CD4-positive, alpha-beta T cell treated with Interferon gamma for 1 hour (primary cell): ENCODE measurements at places on chromosomes 1 and 21.

GRCh38 chr21:38802050-38803026, 3.4 kb upstream of the ETS2 start:
- no peak for DNase-seq

- no peak for DNase-seq
Measured at GRCh38 chr1:38525343-38526043, 334.1 kb downstream of the RRAGC start.

DNA sequence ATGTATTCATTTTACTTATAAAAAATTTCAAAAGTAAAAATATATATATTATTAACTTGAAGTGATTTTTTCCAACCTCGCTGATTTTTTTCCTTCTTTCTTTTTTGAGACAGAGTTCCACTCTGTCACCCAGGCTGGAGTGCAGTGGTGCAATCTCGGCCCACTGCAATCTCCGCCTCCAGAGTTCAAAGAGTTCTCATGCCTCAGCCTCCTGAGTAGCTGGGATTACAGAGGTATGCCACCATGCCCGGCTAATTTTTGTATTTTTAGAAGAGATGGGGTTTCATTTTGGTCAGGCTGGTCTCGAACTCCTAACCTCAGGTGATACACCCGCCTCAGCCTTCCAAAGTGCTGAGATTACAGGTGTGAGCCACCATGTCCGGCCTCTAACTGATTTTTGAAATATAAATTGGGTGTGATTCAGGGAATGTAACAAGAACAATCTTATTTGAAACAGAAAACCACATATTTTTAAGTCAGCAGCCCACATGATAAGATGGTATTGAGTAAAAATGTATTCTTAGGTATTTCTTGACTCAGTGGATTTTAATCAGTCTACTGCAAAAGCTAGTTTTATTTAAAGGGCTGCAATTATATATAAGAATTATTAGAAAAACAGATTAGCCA, 30.0 kb downstream of the ZBTB8B start:
- DNase-seq: no peak

GRCh38 chr1:203655671-203656070, 29.0 kb downstream of the ATP2B4 start:
- peak; percentile 16 for DNase-seq

DNA sequence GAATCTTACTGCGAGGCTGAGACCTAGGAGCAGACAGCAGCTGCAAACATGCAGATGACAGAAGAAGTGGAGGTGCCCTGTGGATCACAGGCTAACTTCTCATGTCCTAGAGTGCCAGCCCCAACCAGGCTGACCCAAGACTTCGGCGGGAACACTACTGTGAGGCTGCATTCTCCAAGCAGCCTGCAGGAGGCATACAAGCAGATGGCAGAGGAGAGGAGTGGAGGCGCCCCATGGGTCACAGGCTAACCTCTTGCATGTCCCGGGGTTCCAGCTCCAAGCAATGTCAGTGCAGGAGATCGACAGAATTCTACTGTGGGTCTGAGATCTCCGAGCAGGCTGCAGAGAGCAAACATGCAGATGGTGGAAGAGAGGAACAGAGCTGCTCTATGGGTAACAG, 98.1 kb upstream of the ZNF678 start:
- no peak for DNase-seq

DNA sequence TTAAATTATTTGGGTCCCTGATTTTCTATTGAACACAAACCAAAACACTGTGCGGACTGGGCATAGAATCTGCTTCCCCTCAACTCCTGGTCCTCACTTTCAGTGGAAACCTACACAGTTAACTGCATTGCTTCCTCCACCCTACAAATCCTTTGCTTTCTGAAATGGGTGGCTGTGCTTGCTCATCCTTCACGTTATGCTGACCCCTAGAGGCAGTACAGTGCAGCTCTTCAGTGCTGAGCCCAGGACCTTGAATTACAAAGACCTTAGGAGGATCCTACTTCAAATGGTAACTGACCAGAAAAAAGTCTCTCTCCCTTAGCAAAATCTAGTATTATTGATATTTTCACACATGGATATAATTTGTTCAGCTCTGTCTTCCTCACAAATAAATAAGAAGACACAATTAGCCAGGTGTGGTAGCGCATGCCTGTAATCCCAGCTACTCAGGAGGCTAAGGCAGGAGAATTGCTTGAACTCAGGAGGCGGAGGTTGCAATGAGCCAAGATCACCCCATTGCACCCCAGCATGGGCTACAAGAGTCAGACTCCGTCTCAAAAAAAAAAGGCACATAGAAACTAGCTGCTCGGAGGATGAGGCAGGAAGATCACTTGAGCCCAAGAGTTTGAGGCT, 63.4 kb upstream of the L1TD1 start:
- no peak for DNase-seq

GRCh38 chr1:32151319-32151787, 28.1 kb upstream of the TXLNA start:
- no peak for DNase-seq

DNA sequence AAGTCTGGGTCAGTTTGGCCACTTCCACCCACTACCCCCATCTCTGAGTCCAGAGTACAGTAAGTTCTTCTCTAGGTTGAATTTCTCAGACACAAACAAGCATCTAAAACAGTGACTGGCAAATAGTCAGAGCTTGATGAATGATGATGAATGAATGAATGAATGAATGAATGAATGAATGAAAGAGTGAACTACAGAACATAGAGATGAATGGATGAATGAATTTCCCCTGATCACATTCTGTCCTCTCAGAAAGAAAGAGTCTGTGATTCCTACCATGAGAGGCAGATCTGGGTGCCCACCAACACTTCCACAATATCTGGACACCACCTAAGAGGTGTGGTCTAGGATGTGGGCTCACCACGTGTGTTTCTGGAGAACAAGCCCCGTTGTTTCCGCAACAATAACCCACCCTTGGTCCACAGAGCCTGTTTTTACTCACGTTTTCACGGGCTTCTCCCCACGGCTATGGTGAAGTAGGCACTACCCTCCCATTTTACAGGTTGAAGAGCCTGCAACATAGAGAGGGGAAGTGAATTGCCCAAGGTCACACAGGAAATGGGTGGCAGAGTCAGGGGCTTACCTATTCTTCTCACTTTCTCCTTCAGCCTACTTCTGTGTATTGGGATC, 40.2 kb upstream of the IFFO2 start:
- no peak for DNase-seq

DNA sequence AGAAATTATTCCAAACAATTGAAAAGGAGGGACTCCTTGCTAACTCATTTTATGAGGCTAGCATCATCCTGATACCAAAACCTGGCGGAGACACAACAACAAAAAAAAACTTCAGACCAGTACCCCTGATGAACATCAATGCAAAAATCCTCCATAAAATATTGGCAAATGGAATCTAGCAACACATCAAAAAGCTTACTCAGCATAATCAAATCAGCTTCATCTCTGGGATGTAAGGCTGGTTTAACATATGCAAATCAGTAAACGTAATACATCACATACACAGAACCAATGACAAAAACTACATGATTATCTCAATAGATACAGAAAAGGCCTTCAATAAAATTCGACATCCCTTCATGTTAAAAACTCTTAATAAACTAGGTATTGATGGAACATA, 440.1 kb downstream of the NUF2 start:
- DNase-seq: no peak
